SK-N-MC (cell line): ENCODE measurements at places on chromosomes 7 and 10.

GRCh38 chr7:82056282-82056681, 286.4 kb upstream of the HGF start:
- no peak for DNase-seq

- DNase-seq, result no peak
Observed at GRCh38 chr7:47551668-47552440, 30.1 kb downstream of the TNS3 start.

DNA sequence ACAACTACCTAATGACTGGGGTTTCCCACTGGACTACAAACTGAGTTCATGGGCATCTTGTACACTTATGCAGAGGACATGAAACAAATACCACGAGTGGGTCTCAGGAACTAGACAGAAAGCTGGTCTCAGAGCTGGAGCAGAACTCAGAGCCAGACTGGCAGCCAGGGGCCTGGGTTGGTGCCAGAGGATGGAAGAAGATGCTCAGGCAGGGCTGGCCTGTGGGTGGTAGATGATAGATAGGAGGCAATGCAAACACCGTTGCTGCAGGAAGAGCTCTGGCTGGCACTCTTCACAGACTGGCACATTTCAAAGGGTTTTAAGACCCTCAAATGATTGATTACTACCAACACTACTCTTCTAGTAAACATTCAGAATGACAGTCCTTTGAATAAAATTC, 28.8 kb downstream of the ENO4 start:
- no peak for DNase-seq

DNA sequence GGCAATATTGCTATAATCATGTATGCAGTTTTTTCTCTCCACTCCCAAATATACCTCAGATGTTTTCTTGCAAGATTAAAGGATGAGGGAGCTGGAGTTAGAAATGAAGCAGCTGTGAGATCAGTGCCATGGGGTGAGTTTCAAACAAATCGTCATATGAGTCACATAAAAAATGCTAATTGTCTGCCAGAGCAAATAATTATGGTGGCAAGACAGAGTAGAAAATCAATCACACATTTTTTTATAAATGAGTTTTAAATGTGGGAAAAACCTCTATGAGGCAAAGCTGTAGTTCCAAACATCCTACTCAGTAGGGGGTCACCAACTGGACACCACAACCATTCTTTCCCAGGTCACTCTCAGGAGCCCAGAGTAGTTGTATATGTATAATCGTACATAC, 55.3 kb downstream of the CH25H start:
- no peak for DNase-seq

GRCh38 chr10:29323367-29323766, 34.5 kb downstream of the LYZL1 start:
- DNase-seq, result no peak

DNA sequence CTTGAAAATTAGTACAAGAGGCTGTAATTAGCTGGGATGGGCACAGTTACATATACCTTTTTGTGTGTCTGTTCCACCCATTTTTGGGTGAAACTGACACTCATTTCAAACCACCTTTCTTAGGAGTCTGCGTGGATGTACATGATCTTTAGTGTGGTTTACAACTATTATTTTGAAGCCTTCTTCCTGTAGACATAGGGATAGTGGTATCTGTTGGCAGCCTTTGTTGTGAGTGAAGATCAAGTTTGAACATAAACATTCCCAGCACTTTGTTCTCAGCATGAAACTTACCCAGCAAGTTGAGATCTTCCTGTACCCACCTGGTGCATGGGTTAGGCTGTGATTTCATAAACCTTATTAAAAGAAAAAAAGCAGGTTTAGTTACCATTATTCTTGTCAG, 2.0 kb downstream of the BAG3 start:
- DNase-seq, result no peak

- DNase-seq, result no peak
Observed at GRCh38 chr7:105097619-105098018, 83.6 kb downstream of the KMT2E start.

- DNase-seq, result no peak
Observed at GRCh38 chr10:58513188-58514110, 777 bp downstream of the BICC1 start.

- DNase-seq, result peak; percentile 30
Observed at GRCh38 chr10:119135513-119135881, 30.0 kb downstream of the SFXN4 start.

DNA sequence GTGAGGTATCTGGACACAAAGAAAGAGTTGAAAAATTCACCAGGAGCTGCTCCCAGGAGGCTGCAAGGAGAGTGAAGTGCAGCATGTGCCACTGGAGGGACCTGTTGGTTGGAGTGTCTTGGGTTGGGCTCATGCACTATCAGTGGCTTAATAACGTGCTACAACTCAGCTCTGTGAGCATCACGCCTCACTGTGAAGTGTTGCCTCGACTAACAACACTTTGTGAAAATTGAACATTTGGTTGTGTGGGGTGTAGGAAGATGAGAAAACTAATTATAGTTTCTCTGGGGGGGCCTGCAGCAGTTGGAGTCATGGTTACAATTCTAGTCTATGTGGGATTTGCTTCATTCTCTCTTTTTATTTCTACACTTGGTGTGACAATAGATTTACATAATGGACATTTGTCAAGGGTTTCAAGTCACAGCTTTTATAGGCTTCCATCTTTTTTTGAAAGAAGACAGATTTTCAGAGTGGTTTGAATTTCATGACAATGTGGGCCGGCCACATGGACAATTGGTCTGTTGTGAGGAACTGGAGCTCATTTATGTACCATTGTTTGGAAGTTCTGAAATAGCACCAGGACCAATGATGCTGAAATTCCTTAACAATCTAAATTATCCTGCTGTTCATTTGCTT, 121.3 kb downstream of the RAMP3 start:
- DNase-seq, result no peak

GRCh38 chr7:50182759-50183158, 89.7 kb upstream of the ZPBP start:
- DNase-seq, result no peak

DNA sequence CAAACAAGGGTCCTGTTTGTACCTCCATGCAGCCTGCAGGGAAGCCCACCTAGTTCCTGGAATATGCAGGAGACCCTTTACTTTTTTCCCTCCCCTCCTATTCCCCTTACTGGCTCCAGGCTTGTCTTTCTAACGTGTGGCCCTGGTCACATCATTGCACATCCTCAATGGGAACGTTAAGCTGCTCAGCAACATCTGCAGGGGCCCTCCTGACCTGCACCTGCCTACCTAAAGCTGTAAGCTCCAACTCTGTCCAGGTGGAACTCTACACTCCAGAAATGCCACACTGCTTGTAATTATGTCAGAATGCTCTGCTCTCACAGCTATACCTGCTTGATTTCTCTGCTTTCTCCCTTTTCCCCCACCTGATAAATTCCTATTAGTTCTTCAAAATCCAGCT, 72.1 kb downstream of the ARMC3 start:
- DNase-seq, result no peak

GRCh38 chr10:71260622-71261325, 48.4 kb downstream of the UNC5B start:
- no peak for DNase-seq

DNA sequence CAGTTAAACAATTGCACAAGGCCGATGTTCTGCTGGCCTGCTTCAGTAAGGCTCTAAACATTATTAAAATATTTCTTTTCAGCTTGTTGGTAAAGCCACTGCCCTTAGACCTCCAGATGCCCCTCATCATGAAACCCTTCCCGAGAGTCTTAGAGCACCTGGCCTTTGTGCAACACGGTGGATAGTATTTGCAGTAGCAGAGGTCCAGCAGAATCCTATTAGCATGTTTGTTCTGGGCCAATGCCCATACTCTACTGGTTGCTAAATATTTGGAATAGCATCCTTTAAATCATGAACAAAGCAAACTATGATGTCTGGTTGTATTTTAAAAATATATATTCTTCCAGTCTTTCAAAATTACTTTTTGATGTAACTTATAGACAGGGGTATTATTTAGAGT, 584.6 kb downstream of the CNTNAP2 start:
- no peak for DNase-seq

DNA sequence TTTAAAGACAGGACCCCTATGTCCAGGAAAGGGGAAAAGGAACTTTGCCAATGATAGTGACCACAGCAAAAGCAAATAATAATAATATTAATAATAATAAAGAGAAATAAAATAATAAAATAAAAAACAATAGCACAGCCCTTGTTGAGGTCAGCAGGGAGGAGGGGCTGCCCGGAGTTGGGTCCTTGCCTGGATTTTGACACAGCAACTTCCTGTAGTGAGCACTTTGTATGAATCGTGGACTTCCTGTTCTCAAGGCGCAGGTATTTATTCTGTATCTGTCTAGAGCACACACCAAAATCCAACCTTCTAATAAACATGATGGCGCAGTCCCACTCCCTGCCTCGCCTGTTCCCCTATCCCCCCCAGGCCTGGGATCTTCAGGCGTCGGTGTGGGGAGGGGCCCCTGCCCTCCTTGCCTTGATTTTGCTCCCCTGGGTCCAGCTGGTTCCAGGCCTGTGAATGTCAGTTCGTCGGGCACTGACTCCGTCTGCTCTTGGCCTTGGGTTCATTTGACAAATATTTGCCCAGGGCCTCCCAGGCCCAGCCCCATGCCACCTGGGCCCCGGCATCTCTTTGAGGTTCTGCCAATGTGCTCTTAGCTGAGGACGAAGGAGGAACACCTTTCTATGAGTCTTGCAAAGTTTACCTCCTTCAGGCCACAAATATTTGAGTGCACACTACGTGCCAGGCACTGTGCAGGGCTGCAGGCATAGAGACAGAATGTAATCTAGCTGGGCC, 13.9 kb downstream of the TRIM8 start:
- no peak for DNase-seq

- DNase-seq, result no peak
Observed at GRCh38 chr10:25076506-25077177, 60.2 kb downstream of the THNSL1 start.

- no peak for DNase-seq
Observed at GRCh38 chr7:35983626-35984025, 169.4 kb upstream of the EEPD1 start.

DNA sequence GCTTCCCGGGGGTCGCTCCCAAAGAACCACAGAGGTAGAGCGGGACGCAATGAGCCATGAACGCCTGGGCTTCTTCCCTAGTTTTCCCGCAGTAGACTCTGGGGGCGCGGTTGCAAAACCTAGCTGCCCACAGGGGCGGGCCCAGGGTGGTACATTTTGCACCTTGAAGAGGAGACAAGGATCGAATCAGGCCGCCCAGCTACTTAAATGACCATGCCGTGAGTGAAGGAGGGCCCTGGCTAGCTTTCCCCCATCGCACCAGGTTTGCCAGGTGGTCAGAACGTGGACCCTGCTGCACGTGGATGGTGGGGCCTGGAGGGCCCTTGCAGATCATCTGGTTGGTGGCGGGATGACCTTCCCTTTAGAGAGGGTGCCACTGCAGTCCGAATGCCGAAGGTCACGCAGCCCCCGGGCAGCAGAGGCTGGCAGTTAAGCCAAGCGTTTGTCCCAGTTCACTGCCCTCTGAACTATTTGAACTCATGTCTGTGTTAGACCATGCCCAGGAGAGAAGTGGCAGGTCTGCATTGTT, 604 bp upstream of the SHTN1 start:
- no peak for DNase-seq

DNA sequence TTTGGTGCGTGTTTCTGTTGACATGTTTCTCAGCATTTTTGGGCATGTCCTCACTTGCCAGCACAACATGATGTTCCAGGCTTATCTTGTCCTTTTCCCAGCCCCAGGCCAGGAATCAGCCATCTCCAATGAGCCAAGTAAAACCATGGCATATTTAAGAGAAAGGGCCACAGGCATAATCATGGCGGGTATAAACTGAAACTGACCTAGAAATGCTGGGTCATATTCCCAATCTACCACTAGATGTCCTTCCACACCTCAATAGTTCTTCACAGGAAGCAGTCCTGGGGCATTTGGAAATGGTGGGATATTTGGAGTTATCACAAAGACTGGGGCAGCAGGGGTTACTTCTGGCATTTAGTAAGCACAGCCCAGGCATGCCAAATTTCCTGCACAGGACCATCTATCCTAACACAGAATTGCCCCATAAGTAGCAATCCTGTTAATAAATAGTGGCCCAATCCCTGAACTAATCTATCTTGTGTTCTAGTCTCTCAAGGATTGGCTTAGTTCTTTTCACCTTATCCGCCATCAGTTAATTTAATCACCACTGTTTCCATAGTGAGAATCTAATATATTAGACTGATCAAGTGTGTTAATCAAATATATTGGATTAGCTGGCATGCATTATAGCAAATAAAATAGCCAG, 101.6 kb downstream of the NPSR1 start:
- DNase-seq, result peak; percentile 12

- DNase-seq, result no peak
Observed at GRCh38 chr10:63052083-63052482, 81.0 kb upstream of the NRBF2 start.

- DNase-seq, result no peak
Observed at GRCh38 chr10:25639646-25640045, 294.4 kb upstream of the MYO3A start.

- no peak for DNase-seq
Observed at GRCh38 chr10:113945075-113945686, 90.7 kb downstream of the NHLRC2 start.

DNA sequence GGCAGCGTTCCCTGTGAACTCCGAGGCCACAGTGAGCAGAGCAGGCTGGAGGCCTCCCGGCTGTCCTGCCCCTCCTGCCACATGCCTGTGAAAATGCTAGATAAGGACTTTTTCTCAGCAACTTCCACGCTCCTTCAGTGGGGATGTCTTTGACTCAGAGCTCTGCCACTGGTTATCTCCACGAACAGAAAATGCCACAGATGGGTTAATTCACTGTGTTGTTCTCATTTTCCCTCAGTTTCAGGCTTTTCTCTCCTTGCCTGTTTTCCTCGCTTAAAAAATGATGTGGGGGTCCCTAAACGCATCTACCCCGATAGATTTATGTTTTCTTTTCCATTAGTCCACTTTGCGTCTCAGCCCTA, 51.3 kb downstream of the IKZF1 start:
- no peak for DNase-seq

GRCh38 chr10:36721871-36722270, 403.5 kb upstream of the ANKRD30A start:
- DNase-seq, result no peak

DNA sequence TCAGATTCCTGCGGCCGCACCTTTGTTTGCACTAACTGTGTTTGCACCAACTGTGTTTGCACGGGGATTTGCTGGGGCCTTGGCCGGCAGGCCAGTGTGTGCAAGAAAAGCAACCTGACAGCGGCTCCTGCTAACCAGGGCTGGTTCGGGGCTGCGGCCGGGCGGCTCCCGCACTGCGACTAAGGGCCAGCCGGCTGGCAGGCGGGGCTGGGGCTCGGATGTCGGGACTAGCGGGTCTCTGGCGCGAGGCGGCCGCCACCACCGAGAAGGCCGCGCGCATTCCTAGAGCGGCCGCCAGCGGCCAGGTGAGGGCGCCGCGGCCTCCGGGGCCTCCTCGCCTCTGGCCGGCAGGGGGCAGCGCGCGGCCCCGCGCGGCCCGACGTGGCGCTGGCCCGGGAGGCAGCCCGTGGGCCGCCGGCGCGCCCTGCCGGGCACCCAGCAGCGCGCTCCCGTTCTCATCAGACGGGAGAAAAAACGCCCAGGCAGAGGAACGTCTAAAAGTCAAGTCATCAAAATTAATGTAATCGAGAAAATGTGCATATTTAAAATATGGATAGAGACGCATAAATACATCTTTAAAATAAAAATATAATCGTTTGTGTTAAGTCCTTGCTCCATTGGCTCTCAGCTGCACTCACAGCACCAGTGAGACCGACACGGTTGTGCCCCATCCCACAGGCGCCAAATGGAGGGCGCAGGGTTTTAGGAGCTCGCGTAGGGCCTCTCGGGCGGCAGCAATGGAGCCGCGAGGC, 38.5 kb downstream of the ZNF777 start:
- no peak for DNase-seq
